ENCODE measurements at places on chromosomes 7 and 10.

DNA sequence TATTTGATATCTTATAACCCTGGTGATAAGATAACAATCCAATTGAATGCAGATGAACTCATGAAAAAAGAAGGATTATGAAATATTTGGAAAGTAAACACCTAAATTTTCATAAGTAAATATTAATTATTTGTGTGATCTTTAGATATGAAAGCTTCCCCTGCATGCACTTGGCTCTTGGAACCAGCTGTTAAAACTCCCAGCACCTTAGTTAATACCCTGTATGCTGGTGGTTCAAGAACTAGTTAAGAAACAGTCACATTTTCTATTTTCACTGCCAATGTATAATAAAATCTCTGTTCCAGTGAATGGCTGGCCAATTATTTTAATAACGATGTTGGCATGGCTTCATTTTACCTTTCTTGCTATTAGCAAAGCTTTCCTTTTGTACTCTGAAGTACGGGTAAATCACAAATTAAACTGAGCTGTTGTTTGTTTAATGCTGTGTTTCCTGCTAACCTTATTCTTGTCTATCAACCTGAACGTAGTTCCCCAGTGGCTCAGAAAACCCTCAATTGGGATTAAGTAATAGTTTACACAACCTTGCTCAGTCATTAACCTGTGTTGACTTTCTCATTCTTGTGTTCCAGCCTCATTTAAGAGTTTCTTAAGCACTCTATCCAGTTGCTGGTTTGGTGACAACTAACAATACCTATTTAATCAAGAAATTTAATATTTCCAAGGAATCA is 38.9 kb downstream of the MET start:
- no peak for DNase-seq

GRCh38 chr10:13971601-13972475 is 358.9 kb downstream of the FRMD4A start:
- no peak for DNase-seq

GRCh38 chr10:73862011-73862410 is 12.3 kb downstream of the CAMK2G start:
- no peak for DNase-seq

- no peak for DNase-seq
Observed at GRCh38 chr7:38222481-38223096, 44.5 kb downstream of the STARD3NL start.

DNA sequence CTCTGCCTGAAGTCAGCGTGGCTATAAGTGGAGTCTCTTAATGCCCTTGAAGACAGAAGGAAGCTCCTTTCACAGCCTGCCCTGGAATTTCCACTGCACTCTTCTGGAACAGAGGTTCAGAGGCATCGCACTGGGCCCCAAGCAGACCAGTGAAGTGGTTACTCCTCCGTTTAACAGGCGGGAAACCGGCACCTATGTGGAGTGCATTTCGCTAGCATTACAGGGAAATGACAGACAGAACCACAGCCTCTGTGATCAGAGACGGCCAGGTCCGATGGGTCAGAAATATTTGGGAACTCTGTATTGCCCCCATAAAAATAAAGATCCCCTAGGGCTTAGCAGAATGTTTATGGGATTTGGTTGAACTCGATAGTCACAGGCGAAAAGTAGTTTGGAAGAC is 406.9 kb upstream of the PRKCQ start:
- DNase-seq, result no peak

Measured in stimulated activated CD8-positive, alpha-beta memory T cell treated with anti-CD3 and anti-CD28 coated beads, Interleukin-2, amount 100 ng/mL, for 1 hour (primary cell).